KBM-7 (cell line): ENCODE measurements at places on chromosomes 6 and 20.

- no peak for DNase-seq
Observed at GRCh38 chr20:24577271-24577909, 108.0 kb downstream of the SYNDIG1 start.

- DNase-seq = no peak
Observed at GRCh38 chr6:64680446-64680845, 1026.6 kb downstream of the EYS start.

- DNase-seq = no peak
Observed at GRCh38 chr20:48630342-48631075, 197.3 kb downstream of the PREX1 start.

DNA sequence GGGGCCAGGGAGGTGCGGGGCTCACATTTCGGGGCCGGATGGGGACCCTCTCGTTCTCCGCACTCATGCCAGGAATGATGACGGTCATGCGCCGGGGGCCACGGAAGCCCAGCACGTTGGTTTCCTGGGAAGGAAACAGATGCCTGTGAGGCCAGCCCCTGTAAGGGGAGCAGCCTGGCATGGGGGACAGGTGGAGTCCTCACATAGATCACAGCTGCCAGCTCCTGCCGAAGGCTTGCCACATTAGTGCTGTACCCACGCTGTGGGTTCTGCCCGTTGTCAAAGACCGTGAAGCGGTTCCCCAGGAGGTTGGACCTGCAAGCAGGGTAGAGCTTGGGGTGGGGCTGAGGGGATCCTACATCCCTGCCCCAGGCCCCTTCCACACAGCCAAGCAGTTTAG, 6.7 kb upstream of the TEAD3 start:
- no peak for DNase-seq

GRCh38 chr20:46230801-46231282, 77.5 kb downstream of the CDH22 start:
- peak; percentile 23 for DNase-seq

DNA sequence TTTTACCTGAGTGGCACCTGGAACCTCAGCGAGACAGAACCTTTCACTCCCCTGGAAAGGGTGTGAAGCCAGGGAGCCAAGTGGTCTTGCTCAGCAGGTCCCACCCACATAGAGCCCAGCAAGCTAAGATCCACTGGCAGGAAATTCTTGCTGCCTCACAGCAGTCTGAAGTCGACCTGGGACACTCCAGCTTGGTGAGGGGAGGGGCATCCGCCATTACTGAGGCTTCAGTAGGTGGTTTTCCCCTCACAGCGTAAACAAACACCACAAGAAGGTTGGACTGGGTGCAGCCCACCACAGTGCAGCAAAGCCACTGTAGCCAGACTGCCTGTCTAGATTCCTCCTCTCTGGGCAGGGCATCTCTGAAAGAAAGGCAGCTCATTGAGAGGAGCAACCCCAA, 134.7 kb upstream of the RSPO3 start:
- DNase-seq = no peak

DNA sequence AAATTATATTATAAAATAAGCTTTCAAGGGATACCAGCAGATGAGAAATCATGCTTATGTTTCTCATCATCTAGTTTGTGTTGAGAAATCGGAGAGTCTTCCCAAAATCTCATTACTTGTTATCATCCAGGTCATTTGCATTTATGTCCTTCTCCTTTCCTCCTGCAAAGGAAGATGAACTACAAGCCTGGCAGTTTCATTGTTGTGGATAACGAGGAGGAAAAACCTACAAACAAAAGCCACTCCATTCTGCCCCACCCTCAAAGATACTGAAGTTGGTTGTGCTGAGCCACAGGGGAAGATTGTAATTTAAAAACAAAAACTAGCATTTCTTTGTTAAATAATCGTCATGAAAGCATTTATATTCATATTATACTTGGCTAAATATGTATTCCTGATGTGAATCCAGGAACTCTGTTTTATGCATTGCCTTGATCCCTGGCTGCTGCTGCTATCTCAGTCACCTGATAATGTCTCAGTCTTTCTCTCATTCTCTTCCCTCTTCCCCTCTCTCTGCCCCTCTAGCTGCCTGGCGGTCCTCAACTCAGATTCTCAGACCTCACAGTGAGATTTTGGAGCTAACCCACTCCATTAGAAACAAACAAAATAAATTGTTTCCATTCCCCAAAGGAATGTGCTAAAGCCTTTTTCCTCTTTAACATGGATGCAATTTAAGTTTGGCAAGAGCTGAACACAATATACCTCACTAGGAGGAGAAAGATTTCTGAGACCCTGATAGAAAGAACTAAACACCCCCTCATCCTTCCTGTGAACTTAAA, 185.3 kb downstream of the ADAT2 start:
- DNase-seq = no peak

DNA sequence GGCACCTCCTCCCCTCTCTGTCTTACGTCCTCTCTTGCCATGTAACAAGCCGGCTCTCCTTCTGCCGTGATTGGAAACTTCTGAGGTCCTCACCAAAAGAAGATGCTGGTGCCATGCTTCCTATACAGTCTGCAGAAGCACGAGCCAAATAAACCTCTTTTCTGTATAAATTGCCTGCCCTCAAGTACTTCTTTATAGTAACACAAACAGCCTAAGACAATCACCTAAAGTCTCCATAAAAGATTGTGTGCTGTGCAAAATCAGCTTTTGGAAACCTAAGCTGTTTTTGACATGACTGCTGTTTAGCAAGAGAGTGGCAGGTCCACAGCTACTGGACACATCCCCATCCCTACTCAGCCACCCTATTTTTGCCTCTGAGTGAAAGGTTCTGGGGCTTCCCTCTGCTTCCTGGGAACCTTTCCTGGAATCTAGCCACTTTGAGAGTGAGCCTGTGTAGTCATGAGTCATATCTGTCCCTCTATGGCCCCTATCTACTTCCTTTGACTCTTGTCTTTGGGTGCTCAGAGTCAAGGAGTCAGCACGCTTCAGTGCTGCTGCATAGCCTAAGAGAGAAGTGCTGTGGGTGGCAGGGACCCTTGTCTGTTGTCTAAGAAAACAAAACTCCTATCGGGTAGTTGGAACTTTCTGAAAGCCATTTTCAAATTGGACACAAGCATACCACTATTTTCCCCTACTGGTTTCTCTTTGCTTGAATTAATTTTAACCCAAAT, 110.0 kb downstream of the PPP1R14C start:
- DNase-seq = no peak

DNA sequence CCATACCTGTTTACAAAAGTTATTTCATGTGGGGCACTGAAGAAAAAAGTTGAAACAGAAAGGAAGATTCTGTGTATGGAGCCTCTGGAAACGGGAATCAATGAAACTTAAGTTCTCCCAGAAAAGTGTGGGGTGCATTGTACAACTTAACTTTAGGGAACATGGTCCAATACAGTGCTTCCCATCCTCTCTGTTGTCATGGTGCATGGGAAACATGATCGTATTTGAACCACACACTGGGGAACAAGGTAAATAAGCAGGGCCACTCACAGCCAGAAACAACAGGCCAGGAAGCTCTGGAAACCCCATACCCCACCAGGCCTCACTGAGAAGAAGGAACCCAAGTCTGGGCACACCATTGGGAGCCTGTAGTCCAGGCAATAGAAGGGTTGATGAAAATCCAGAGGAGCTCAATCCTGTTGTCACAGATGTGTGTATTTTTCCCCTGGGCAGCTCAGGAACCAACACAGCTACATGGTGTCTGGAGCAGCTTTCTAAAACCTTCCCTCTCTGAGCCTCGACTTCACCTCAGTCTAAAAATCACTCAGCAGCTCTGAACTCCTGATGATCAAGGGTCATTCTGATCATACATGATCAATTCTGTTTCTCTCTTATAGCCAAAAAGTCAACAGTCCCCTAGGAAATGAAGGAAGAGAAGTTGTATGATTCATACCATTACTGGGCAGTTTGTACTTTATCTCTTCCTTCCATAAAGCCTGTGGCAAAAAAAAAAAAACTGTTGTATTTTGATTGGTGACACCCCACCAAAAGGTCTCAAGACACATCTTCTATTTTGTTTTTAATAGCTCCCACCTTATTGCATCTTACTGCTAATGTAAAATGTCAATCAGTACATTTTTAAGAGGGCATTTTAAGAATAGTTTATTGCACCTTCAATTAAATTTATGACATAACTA, 198.5 kb upstream of the TAB2 start:
- no peak for DNase-seq

DNA sequence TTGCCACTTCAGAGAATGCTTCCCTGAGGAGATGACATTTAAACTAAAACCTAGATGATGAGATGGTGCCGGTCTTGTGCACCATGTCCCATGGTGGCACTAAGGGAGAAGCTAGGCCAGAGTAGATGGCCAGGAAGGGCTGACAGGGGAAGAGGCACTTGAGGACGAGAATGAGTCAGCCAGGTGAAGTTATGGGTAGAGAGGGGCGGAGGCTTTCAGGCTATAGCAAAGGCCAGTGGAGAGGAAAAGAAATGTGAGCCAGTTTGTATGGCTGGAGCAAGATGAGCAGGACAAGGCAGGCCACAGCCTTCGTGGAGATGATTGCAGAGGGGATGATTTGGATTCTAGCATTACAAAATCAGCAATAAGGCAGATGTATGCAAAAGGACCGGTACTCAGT, 44.7 kb upstream of the ADGRF4 start:
- no peak for DNase-seq

GRCh38 chr20:57211908-57212533, 54.4 kb downstream of the BMP7 start:
- DNase-seq = no peak

DNA sequence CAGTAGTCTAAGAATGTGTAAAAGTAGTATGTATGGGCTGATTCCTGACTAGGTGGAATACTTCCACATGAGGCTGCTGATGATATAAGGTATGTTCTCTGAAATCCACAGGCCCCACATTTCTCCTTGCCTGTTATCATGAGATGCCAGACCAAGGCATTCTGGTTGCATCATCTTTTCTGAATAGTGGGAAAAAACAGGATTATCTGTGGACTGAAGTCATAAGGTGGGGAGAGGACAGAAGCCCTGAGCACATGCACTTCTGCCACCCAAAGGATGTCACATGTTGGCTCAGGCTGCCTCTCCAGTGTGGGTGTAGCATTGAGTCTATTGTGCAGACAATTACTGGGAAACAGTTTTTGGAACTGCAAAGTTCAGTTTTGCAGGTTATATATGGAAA, 184.5 kb upstream of the RAB32 start:
- DNase-seq = no peak

DNA sequence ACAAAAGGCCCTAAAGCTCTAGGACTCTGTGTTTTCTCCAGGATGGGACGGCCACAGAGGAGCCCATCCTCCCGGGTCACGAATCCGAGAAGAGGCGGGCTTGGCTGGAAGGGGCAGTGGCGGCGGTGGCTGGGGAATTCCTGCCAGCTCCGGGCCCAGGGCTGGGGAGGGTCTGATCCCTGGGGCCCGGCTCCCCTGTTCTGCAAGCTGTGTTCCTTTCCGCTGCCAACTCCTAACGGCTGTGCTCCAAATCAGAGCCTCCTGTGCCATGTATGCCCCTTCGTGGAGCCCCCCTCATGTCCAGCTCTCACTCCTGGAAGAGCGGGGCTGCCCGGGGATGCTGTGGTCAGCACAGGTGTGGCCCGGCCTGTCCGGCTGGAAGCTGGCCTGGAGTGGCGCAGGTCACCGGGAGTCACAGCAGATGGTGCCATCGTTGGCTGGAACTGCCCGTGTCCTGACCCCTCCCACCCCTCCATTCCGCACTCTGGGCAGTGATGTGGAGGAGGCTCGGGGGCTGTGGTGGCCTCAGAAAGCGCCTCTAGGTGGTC, 88.2 kb upstream of the MPC1 start:
- DNase-seq = no peak

DNA sequence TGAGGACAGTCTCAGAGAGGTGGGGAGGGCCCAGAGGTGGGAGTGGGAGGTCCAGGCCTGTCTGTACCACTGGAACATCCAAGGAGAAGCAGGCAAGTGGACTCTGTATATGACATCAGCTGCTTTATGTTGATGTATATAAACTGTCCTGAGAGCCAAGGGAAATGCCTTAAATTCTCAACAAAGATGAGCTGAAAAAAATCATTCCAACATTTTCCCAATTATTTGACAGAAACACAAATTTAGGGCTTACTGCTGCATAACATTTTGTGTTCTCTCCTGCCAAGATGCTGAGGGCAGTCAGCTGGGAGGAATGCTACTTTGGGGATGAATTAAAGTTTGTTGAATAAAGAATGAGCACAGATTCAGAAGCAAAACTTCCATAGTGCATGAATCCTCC, 52.8 kb downstream of the FOXC1 start:
- no peak for DNase-seq

GRCh38 chr6:360764-361373, 30.7 kb upstream of the IRF4 start:
- DNase-seq = no peak

DNA sequence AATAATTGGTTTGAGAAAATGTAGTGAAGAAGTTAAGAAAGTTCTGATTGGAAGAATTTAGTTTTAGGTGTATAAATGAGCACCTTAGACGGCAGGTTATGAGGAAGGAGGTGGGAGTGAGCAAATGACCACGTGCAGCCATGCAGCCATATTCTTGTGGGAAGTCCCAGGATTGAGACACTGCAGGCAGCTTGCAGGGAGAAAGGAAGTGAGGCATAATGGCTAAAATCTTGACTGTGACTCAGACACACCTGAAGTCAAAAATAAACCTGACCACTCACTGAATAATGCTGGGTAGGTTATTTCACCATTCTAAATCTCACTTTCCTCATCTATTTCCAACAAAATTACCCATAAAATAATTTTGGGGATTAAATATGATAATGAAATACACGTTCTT, 16.6 kb downstream of the DSE start:
- no peak for DNase-seq

GRCh38 chr6:44527181-44527580, 139.7 kb downstream of the CDC5L start:
- DNase-seq = peak; percentile 81

DNA sequence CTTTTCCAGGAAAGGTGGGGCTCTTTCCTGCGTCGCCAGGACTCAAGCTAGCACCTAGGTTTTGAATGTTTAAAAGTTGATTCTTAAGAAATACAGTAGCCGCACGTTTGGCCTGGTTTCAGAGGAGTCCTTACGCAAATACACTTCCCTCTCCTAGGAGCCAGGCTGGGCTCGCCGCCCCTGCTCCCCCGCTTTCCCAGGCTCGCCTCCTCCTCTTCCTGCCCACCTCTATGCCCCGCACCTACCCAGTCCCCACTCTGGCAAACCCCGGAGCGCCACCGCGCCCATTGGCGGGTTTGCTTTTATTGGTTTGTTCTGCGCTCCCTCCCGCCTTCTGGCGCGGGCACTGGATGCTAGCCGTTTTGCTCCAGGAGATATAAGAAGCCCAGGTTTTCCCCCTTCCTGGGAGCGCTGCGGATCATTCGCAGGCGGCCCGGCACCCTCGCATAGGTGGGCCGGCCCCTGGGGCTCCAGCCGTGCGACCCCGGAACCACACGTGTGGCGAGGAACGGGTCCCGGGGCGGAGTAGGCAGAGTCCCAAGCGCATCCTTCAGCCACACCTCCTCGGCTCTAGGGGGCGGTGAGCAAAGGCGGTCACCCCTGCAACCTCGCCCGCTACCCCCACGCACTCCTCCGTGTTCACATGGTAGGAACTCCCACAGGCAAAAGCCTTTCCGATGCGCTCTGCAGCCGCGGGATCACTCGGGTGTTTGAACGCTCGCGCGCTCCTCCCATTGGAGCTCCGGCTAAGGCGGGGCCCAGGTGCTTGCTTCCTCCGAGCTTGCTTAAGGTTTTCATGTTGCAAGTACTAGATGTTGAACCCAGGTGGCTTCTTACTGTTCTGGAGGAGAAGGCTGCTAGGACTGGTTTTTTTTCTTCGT, 119.0 kb downstream of the RTN4IP1 start:
- DNase-seq = peak; percentile 62
